ENCODE measurements at places on chromosomes 16 and 17. TPM values are rescaled to one million over a fixed set of nuclear protein-coding genes. Genes with fewer than 3 reads are reported as not detected.
A peak's percentile ranks its signal among the peaks of the same experiment; 100 is the strongest.

GRCh38 chr17:35022536-35023063 lies 40.9 kb downstream of the RFFL start:
- DNase-seq, result peak; percentile 38

DNA sequence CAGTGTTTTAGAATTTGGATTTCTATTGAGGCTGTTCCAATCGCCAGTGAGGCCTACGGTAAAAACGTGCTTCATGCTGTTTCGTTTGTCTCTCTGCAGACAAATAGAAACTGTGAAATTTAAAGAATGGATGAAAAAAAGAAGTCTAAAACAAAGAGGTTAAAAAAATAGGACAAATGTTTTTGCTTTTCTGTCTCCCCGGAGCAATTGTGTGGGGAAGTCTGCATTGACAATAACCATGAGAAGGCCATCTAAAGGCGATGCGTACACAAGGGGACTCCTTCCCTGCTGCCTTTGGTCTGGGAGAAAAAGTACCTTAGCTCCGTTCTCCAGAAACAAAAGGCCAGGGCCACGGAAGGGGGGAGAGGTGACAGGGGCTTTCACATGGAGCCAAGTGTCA lies 4.6 kb upstream of the ZFHX3 start:
- no peak for DNase-seq

DNA sequence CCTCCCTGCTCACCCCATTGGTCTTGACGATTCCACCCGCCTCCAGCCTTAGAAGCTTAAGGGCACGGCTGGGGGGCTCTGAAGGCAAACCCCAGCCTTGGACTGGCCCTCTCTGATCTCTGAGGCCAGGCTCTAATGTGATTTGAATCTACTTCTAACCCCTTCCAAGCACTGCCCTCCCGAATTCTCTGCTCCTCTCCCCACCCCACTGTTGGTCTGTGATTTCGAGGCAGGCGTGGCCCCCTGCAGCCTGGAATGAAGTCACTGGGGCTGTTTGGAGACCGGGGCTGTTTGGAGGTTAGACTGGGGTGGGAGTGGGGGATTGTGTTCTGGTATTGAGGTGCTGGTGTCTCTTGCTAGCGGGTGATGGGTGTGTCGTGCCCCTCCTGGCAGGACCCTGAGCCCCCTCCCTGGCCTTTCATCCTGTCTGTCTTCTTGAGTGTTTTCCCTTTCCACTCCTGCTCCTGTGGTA lies 2.2 kb downstream of the GRB7 start:
- DNase-seq, result no peak

Gene MPV17L
- 18.6 TPM for total RNA-seq

DNA sequence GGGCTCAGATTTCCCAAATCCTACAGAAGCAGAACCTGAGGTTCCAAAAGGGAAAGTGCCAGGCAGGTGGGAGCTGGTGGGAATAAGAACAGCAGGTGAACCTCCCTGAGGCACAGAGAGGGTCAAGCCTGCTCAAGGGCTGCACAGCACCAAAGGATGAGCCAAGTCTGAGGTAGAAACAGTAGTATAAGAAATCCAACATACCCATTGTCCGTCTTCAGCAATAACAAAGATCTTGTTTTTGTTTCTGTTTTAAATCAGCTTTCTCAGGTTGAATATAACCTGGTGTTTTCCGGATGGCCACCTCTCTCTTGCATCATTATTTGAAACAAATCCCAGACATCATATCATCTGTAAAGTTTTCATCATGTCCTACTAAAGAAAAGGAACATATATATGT lies 10.6 kb upstream of the CES3 start:
- DNase-seq, result no peak

Gene AATK
- 373 TPM for total RNA-seq

DNA sequence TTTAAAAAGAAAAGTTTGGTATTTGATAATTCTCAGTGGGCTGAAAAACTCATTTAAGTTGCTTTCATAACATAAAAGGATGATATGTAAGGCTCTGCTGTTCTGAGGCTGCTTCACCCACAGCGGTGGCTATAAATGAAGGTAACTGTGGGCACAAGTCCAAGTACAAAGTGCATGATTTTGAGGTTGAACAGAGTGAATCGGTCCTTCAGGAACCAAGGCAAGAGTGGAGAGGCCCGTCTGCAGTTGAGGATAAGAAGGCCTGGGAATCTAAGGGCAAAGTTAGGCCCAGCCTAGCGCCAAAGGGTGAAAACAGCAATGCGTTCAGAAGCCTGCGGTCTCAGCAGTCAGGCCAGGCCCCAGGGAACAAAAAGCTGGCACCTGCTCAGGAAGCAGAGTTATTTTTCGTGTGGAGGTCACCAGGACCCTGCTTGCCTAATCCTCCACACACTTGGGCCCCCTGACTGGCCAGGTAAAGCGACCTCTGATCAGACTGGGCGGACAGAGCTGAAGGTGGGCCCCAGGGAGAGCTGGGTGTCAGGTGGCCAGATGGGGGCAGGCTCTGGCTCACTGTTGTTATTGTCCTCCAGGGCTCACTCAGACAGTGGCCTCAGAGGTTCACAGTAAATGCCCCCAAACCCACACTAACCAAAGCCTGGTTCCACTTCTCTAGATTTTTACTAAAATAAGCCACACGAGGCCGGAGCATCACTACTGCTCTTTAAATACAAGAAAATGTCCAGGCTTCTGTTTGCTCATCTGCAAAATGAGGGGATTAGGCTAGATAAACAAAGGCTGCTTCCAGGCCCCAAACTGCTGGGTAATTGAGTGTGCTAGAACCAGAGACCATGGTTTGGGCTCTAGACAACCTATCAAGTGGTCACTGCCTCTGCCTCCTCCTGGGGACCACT lies 46.5 kb downstream of the TEX2 start:
- DNase-seq, result peak; percentile 16

GRCh38 chr16:54347961-54348360 lies 61.4 kb upstream of the IRX3 start:
- no peak for DNase-seq

Gene RAB26
- total RNA-seq, result not detected

- peak; percentile 57 for DNase-seq
Measured at GRCh38 chr17:34314279-34314678, 5.0 kb upstream of the CCL8 start.

GRCh38 chr16:53626811-53627210 lies 76.8 kb downstream of the RPGRIP1L start:
- DNase-seq, result no peak

DNA sequence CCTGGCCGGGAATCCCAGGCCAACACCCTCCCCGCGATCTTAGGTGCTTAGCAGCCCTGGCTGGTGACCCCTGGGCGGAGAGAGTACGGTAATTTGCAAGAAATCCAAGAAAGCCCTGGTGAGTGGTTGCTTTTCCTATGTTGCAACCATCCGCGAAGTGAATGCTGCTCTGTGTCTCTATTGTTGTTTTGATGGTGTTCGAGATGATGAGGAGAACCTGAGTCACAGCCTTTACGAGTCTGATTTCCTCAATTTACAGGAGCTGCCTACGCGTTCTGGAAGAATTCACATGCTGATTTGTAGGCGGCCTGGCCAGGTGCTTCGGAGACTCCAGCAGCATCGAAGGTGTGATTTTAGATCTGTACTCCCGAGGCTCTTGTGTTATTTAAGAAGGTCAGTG lies 63.3 kb downstream of the TMEM235 start:
- DNase-seq, result no peak

DNA sequence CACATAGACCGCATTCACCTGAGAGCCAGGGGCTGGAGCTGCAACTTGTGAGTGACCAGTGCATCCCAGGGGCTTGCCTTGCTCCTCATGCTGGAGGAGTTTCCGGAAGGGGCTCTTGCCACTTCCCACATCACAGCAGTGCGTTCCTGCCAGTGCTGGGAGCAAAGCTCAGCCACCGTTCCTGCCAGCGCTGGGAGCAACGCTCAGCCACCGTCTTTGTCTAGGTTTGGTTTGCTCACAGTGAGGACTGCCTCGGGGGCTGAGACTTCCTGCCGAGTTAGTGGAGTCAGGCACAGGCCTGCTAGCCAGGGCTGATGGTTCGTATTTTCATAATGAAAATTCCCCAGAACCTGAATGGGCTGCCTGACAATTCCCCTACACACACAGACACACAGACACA lies 5.4 kb upstream of the CHRNE start:
- DNase-seq, result no peak

Gene ZFP1
- total RNA-seq, result 6.3 TPM

- DNase-seq, result no peak
Measured at GRCh38 chr16:66690106-66690847, 6.3 kb downstream of the CMTM4 start.

DNA sequence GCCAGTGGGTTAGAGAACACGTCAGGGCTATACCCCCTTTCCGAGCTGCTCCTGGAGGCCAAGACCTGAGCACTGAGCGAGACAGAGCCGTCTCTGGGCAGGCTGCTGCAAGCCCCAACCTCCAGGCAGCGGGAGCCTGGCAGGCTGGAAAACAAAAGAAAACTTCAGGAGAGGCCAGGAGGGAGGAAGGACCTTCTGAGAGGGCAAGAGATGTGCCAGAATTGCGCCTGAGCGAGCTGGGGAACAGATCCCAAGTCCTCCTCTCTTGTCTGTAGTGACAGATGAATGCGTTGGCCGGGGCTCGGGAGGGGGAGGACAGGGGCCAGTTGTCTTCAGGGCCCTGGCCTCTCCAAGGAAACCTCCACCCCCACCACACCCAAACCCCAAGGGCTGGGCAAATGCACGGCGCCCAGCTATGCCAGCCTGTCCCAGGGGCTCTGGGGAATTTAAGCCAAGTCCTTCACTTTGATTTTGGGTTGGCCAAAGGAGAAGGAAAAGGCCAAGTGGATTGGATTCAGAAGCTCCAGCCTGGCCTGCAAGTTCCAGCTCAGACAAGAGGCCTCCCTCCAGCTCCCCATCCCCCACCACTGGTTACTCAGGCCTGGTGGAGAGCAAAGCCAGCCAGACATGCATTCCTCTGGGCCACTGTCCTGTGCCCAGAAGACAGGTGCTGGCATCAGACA lies 18.1 kb downstream of the SDK2 start:
- no peak for DNase-seq

Gene CD300E
- total RNA-seq, result under 0.01 TPM

Gene TBC1D3E
- total RNA-seq, result not detected

Gene TIMP2
- 333 TPM for total RNA-seq

GRCh38 chr16:10895053-10895946 lies 18.3 kb downstream of the CIITA start:
- no peak for DNase-seq

DNA sequence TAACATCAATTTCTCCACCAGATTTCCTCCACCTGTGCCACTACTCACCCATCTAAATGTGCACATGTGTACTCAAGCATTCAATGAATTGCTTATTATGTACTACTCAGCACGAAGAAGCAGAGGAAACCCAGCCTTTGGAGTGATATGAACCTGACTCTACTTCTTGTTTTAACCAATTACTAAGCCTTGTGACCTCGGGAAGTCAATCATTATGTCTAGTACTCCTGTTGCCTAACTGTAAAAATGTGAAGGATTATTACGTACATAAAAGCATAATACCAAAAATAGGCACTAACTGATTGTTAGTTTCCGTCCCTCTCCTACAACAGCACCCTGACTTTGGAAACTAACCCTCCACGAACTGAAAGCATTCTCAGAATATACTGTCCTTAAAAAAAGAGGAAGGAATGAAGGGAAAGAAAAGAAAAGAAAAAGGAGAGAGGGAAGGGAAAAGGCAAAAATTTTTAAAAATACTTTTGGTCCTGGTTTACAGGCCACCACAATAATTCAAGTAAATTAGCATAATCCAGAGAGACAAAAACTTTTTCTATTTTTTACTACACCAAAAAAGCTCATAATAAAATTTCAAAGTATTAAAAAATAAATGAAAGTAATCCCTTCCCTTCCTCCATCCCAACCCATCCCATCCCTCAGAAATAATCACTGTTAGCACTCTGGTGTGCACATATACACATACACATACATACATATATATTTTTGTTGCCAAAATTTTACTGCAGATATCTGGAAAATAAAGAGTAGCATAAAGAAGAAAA lies 53.6 kb downstream of the KANSL1 start:
- DNase-seq, result no peak

Gene MGAT5B
- 0.84 TPM for total RNA-seq

GRCh38 chr16:52563767-52564611 lies 17.0 kb upstream of the TOX3 start:
- no peak for DNase-seq

All from tibial nerve (tissue), 4 donors.